ENCODE measurements at places on chromosomes 7 and 10.
A peak's percentile ranks its signal among the peaks of the same experiment; 100 is the strongest.

DNA sequence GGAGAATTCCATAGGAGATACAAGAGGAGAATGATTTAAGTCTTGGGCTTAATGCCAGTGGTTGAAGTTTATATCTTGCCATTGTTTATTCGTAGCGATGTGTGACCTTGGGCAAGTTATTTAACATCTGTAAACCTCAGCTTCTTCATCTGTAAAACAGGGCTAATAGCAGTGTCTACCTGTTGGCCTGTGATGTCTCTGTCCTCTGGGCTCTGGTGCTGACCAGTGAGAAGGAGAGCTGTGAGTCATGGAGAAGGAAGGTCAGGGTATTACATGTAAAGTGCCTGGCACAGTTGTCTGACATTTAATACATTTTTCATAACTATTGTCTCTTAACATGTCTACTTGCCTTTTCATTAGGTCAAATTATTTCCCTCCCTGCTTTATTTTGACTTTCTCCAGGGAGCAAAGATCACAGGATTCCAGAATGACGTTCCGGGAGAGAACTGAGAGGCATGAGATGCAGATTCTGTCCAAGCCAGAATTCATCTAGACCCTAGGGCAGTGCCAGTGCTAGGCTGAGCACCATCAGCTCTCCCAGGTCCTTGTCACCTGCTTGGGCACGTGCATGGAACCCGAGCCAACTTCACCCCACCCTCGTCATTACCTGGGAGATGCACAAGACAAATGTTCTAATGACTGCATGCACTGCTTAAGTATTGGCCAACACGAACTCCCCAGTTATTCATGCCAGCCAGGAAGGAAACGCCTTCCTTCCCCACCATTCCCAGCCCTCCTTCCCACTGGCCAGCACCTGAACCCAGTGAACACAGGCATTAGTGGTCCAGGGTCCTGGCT lies 187.9 kb downstream of the DPY19L1 start:
- DNase-seq = peak; percentile 44

- peak; percentile 65 for DNase-seq
Measured at GRCh38 chr7:4753598-4754432, 21.6 kb upstream of the AP5Z1 start.

- DNase-seq = no peak
Measured at GRCh38 chr7:156780724-156781455, 112.1 kb downstream of the LMBR1 start.

DNA sequence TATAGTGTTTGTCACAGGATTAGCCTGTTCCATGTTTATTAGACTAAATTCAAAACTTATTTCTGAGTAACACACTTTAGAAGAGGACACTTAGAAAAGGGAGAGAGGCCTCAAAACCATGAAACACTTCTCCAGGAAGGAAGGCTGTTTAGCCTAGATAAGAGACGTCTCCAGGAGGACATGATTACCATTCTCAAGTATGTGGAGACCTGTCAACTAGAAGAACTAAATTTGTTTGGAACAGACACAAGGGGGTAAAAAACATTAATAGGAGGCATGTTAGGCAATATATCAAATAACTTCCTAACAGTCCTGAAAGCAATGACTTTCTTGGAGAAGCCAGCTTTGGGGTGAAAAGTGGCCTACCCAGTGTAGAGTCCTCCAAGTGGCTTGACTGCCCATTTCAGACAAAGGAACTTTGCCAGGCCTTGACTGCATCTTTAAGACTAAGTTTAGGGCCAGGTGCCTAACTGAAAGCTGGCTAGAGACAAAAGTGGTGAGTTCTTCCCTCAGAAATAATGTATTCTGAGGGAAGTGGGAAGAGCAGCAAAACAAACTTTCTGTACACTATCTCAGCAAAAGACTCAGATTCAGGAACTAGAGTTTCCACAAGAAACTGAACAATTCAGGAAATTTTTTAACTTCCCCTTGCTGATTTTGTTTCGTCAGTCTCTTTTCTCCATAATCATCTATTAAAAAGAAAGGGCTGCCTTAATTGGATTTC lies 11.8 kb downstream of the NCOA4 start:
- peak; percentile 63 for DNase-seq

- DNase-seq = no peak
Measured at GRCh38 chr10:31920538-31920937, 8.1 kb downstream of the ARHGAP12 start.

- DNase-seq = peak; percentile 33
Measured at GRCh38 chr7:126450269-126450671, 802.5 kb downstream of the GRM8 start.

GRCh38 chr7:50779427-50779826 lies 3.3 kb downstream of the GRB10 start:
- DNase-seq = no peak

DNA sequence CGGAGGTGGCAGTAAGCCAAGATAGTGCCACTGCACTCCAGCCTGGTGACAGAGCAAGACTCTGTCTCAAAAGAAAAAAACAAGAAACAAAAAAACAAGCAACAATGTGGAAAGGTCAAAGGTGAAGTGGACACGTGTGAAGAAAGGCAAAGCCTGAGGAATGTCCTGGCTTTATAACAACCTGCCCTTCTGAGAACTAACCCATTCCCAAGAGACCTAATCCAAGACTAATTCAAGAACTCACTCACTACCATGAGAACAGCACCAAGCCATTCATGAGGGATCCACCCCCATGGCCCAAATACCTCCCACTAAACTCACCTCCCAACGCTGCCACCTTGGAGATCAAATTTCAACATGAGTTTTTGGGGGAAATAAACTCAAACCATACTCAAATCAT lies 47.5 kb upstream of the KIF5B start:
- DNase-seq = peak; percentile 24

DNA sequence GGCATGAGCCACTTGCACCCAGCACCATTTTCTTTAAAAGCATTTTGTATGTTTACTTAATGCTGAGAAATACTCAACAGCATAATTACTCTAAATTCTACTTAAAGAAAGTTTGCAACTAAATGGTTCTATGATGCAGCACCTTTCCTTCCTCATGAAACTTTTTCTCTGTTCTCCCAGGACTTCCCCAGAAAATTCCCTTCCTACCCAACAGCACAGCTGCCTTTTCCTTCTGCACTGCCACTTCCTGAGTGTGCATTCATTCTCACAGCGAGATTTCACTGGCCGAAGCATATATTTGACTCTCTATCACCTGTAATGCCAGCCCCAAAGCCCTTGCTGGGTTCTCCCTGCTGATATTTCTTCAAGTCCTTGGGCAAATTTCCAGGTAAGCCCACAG lies 41.5 kb upstream of the DGKI start:
- DNase-seq = no peak
